ENCODE measurements at places on chromosomes 16 and 17. TPM values are rescaled to one million over a fixed set of nuclear protein-coding genes. Genes with fewer than 3 reads are reported as not detected.

DNA sequence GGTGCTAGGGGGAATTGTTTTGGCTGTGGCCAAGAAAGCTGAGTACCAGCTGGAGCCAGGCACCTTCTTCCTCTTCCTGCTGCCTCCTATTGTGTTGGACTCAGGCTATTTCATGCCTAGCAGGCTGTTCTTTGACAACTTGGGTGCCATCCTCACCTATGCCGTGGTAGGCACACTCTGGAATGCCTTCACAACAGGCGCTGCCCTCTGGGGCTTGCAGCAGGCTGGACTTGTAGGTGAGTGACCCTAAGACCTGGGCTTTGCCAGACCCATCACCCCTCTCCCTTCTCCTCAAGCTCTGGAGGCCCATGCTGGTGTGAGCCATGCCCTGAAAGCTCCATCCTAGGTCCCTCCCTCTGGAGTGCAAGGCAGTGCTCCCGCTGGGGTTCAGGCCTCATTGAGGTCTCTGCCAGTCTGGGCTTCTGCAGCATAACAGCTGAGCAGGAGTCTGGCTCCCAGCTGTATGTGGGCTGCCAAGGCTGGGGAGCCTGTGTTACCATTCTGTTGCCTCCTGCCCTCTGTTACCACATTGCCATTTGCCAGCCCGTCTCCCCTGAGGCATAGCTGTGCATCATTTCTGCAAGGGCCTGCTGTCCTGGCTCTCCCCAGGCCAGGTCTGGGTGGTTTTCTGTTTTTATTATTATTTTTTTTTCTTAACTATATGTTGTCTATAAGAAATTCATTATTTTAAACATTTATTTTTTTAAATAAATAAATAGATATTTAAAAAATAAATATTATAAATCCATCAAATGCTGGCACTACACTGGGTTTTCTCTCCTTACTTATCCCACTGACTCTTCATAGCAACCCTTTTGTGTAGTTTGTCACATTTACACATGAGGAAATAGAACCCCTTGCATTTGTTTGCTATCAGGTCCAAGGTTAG lies 4.1 kb downstream of the SLC9A5 start:
- no peaks in the 10 kb centered on the region for H3K27me3 ChIP-seq
- no peak overlapping the region for H3K27ac ChIP-seq
- H3K36me3 ChIP-seq: no peaks in the 10 kb centered on the region

DNA sequence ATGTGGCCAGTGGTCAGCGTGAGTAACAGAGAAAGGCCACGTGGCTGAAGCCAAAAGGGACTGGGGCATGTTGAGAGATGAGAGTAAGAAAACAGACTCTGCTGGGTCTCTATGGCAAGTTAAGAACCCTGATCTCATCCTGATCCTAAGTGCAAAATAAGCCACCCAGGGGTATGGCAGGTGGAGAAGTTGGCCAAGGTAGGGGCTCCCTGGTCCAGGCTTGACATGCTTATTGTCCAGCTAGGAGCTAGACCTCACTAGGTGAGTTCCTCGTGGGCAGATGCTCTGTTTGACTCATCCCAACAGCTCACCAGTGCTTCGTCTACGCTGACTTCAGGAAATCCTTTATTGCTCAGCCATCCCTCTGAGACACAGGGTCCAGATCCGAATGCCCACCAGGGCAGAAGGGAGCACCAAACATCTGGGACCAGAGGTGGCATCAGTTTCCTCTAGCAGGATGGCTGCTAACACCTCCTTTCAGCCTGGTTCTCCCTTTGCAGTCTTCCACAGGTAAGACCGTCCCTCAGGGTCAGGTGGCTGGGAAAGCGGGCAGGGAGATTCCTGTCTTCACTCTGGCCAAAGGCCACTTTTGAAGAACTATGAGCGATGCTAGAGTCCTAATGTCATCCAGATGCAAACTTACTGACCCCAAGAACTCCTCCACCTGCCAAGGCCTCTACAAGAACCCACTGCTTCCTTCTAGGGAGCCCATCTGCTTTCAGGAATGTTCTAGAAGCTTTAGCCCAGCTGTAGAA lies 99.5 kb downstream of the CDYL2 start:
- H3K27ac ChIP-seq: no peak overlapping the region
- no peaks in the 10 kb centered on the region for H3K4me1 ChIP-seq
- DNase-seq: no peak
- H3K36me3 ChIP-seq: no peaks in the 10 kb centered on the region
- no peaks in the 10 kb centered on the region for H3K27me3 ChIP-seq

GRCh38 chr16:79400462-79401149 lies 199.9 kb downstream of the MAF start:
- no peak overlapping the region for H3K4me3 ChIP-seq
- DNase-seq: no peak
- H3K27me3 ChIP-seq: no peaks in the 10 kb centered on the region
- H3K4me1 ChIP-seq: no peaks in the 10 kb centered on the region
- no peak overlapping the region for H3K27ac ChIP-seq

DNA sequence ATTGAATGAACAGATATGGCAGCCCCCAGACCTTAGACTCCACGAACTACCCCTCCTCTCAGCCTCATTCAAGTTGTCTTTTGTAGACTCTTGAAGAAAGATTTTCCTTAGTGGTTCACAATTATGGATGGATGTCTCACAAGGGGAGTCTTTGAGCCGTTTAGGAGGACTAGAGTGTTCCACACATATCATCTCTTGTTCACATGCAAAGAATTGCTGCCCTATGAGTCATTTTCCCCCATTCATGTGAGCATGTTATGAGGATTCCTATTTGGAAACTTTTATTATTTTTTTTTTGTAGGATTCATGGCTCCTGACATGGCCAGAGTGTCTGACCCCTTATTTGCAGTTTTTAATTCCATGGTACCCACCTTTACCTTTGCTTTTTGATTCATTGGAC lies 237.1 kb downstream of the SHISA9 start:
- DNase-seq: no peak
- H3K4me1 ChIP-seq: no peaks in the 10 kb centered on the region
- no peaks in the 10 kb centered on the region for H3K27me3 ChIP-seq

GRCh38 chr16:71339236-71340171 lies 19.0 kb upstream of the CALB2 start:
- H3K4me1 ChIP-seq: no peaks in the 10 kb centered on the region
- no peaks in the 10 kb centered on the region for H3K36me3 ChIP-seq
- DNase-seq: no peak
- no peak overlapping the region for H3K4me3 ChIP-seq

GRCh38 chr16:46862555-46863447 lies 21.4 kb upstream of the GPT2 start:
- H3K36me3 ChIP-seq: no peaks in the 10 kb centered on the region
- peaks cover 10% of the 10 kb centered on the region for H3K4me1 ChIP-seq
- no peak overlapping the region for H3K27ac ChIP-seq
- no peaks in the 10 kb centered on the region for H3K27me3 ChIP-seq
- DNase-seq: no peak

DNA sequence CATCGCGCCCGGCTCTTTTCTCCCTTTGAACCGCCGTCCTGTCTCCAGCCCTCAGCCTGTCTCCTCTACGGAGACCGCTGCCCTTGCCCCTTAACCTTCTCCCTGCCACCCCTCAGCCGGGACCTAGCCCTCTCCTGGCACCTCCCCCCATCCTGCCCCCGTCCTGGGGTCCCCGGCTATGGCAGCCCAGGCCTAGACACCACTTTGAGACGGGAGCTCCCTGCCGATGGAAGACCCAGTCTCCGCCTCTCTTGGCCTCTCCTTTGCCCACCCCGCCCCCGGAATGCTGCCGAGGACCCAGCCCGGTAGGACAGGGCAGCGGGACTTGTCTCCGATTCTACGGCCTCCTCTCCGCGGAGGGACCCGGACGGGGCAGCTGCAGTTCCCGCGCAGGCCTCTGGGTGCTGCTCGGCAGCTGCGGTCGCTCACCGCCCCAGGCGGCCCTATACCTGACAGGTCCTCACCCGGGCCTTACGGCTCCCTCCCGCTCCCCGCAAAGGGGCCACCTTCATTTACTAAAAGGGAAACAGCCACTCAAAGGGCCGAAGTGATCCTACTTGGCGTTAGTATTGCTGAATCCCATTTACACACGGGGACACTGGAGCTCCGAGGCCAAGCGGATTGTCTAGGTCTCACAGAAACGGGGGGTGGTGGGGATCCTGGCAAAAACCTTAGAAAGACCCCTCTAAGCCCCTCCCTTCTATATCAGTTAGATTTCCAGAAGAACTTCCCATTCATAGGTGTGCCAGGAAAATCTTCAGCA lies 32.6 kb upstream of the TAC4 start:
- H3K4me3 ChIP-seq: no peak overlapping the region
- peaks cover 3% of the 10 kb centered on the region for H3K4me1 ChIP-seq
- DNase-seq: peak; percentile 50
- H3K36me3 ChIP-seq: no peaks in the 10 kb centered on the region

GRCh38 chr17:12722282-12722681 lies 56.6 kb downstream of the MYOCD start:
- peaks cover 50% of the 10 kb centered on the region for H3K36me3 ChIP-seq
- no peak overlapping the region for H3K4me3 ChIP-seq
- H3K27ac ChIP-seq: peak overlapping the region; percentile 38

GRCh38 chr16:321532-321931 lies 31.0 kb downstream of the AXIN1 start:
- H3K4me1 ChIP-seq: no peaks in the 10 kb centered on the region
- peaks cover 12% of the 10 kb centered on the region for H3K36me3 ChIP-seq
- no peak for DNase-seq
- H3K27me3 ChIP-seq: no peaks in the 10 kb centered on the region
- H3K27ac ChIP-seq: no peak overlapping the region
- H3K4me3 ChIP-seq: no peak overlapping the region

DNA sequence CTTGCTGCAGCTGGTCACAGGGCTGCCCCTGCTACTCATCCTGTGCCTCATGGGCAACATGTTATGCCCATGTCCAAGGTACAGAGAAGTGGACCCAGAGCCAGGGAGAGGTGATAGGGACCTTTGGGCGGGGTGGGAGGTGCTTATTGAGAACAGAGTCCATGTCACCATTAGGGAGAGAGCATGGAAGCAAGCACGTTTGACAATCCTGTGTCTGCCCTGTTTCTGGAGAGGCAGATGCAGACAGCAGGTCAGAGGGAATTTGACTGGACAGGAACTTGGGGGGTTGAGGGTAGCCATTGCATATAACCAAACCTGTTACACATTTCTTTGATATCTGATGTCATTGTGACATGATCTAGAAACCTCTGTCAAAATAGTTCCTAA lies 14.3 kb upstream of the ARL4D start:
- no peak overlapping the region for H3K27ac ChIP-seq
- no peaks in the 10 kb centered on the region for H3K4me1 ChIP-seq
- H3K36me3 ChIP-seq: no peaks in the 10 kb centered on the region
- no peaks in the 10 kb centered on the region for H3K27me3 ChIP-seq
- no peak overlapping the region for H3K4me3 ChIP-seq
- DNase-seq: no peak

- H3K36me3 ChIP-seq: no peaks in the 10 kb centered on the region
- no peaks in the 10 kb centered on the region for H3K4me1 ChIP-seq
- H3K27me3 ChIP-seq: peaks cover 3% of the 10 kb centered on the region
- no peak for DNase-seq
These were observed 38.5 kb downstream of the WNT3 start for GRCh38 chr17:46780003-46780373.

DNA sequence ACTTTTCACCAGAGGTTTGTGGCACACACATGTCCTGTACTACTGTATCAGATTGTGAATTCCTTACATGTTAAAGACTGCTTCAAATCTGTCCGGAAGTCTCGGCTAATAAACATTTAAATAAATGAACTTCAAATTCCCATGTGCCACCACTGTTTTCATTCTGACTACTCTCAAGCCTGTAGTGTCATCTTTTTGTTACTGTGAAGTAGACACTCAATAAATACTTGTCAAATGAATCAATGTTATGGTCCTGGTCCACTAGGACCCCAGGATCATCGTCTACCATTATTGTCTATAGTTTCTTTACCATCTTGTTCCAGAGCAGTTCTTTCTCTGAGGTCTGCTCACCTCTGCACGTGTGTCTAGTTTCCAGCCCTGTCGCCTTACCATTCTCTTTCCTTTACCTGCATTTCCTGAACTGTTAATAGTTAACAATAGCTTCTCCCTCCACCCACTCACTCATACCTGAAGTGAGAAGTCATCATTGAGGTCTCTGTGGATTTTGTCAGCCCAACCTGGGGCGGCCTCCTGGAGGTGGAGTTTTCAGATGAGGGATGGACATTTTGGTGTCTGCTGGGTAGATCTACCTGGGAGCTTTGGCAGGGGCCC lies 333.0 kb downstream of the SEC14L1 start:
- no peak for DNase-seq
- H3K27ac ChIP-seq: no peak overlapping the region
- H3K4me1 ChIP-seq: peaks cover 92% of the 10 kb centered on the region
- no peak overlapping the region for H3K4me3 ChIP-seq
- H3K36me3 ChIP-seq: no peaks in the 10 kb centered on the region
- no peaks in the 10 kb centered on the region for H3K27me3 ChIP-seq

DNA sequence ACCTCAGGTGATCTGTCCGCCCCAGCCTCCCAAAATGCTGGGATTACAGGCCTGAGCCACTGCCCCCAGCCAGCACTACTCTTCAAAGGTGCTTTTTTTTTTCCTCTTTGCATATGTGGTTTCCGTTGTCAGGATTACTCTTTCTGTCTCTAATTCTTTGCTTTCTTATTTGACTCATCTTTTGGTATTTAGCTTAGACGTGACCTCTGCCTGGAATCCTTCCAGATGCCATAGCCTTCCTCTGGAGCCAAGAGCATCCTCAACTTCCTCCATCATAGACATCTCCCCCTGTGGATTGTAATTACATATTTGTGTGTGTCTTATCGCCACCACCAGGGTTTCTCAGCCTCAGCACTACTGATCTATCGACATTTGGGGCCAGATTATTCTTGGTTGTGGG lies 84.4 kb upstream of the XYLT1 start:
- no peak overlapping the region for H3K4me3 ChIP-seq
- DNase-seq: no peak
- H3K27ac ChIP-seq: no peak overlapping the region
- peaks cover 3% of the 10 kb centered on the region for H3K27me3 ChIP-seq
- H3K4me1 ChIP-seq: no peaks in the 10 kb centered on the region
- H3K36me3 ChIP-seq: no peaks in the 10 kb centered on the region

Gene HS3ST6
- not detected for total RNA-seq

Gene PRSS27
- 0.66 TPM for total RNA-seq

Gene NUBP1
- 53.1 TPM for total RNA-seq

Gene AURKB
- total RNA-seq: 1.3 TPM

Gene CCL7
- not detected for total RNA-seq

Data from heart left ventricle (tissue), 16 donors.